Activated T-cell treated with anti-CD3 and anti-CD28 coated beads, Interleukin-2, amount 50 U/mL, for 24 hours (primary cell): ENCODE measurements at places on chromosomes 2 and 18.

DNA sequence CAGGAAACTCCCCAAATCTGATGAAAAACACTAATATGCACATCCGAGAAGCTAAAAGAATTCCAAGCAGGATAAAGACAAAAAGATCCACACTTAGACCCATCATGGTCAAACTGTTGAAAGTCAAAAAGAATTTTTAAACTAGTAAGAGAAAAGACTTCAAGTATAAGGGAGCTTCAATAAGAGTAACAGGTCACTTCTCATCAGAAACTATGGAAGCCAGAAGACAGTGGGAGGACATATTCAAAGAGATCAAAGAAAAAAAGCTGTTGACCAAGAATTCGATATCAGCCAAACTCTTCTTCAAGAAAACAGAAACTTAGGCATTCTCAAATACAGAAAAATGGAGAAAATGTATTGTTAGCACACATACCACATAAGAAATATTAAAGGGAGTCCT lies 50.4 kb downstream of the ZC3H8 start:
- no peak for DNase-seq

DNA sequence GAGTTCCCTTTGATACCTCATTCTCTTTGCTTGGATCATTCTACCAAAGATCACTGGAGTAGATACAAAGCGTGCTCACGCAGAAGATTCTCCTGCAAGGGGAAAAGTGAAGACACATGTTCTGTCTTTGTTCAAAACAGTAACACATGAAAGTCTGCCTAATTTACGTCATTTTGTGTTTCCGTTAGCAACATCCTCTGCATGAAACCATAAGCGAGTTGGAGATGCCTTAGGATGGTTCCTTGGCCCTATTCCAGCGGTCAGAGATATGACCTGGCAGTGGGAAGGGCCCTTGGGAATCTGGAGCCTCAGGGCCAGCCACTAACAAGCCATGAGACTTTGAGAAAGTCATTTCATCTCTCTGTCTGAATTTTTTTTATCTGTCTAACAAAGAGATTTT lies 180.9 kb upstream of the TWIST2 start:
- DNase-seq: no peak

- no peak for DNase-seq
Measured at GRCh38 chr18:778194-778927, 33.7 kb downstream of the YES1 start.

GRCh38 chr2:218832520-218832919 lies 917 bp upstream of the PRKAG3 start:
- no peak for DNase-seq

GRCh38 chr2:156756516-156756915 lies 320.3 kb downstream of the GPD2 start:
- DNase-seq: no peak

- DNase-seq: no peak
Measured at GRCh38 chr2:11789243-11789642, 42.8 kb downstream of the LPIN1 start.

GRCh38 chr2:3115301-3116042 lies 262.1 kb downstream of the EIPR1 start:
- DNase-seq: no peak

GRCh38 chr18:66005831-66006588 lies 255.2 kb downstream of the CDH7 start:
- no peak for DNase-seq

- DNase-seq: no peak
Measured at GRCh38 chr2:168552450-168552856, 96.4 kb downstream of the CERS6 start.

- no peak for DNase-seq
Measured at GRCh38 chr18:73118121-73118816, 250.5 kb upstream of the NETO1 start.

- DNase-seq: no peak
Measured at GRCh38 chr2:9096761-9097160, 93.3 kb upstream of the MBOAT2 start.

GRCh38 chr2:237235383-237236095 lies 149.8 kb downstream of the COPS8 start:
- DNase-seq: no peak

DNA sequence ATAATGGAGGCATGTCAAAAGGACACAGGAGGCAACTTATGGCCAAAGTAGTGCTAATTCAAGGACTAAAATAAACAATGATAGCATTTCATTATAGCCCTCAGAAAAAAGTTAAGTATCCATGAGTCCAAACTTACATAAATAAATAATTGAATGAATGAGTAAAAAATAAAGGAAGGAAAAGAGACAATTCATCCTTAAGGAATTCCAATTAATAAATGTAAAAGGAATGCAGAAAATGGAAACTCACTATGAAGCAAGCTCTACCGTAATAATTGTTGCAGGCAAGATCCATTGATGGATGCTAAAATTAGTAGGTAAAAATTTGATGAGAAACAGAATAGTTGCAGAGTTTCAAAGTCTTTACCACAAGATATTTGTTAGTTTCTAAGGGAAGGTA lies 88.2 kb upstream of the RAPGEF4 start:
- DNase-seq: no peak

GRCh38 chr18:45102863-45103262 lies 422.2 kb downstream of the SETBP1 start:
- DNase-seq: no peak

- DNase-seq: peak; percentile 53
Measured at GRCh38 chr2:27016801-27017325, 15.9 kb upstream of the TMEM214 start.

GRCh38 chr2:232319067-232319802 lies 59.3 kb upstream of the ALPP start:
- DNase-seq: no peak

DNA sequence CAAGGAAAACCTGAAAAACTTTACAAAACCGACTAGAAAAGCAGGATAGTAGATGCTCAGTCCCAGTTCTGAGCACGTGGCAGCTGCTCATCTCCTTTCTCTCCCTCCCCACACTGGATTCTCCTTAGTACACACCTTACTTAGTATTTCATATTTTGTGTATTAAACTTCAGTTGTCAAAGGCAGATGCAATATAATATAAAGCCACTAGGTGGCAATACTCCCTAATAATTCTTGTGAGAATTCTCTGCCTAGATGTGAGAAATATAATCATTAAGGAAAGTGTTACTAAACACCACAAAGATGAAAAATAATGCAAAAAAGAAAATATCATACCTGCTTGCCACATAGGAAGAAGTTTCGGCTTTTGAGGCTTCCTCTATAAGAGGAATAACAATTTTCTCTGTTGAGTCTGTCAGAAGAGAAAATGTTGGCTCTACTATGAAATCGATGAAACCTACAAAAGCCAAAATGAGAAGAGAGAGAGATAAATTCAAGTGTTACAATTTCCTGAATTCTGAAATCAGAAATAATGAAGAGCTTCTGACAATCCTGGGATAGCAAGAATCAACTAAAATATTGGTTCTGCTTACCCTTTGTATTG lies 200.6 kb downstream of the PPP1R1C start:
- no peak for DNase-seq

GRCh38 chr2:45432406-45432805 lies 178.7 kb downstream of the SRBD1 start:
- DNase-seq: no peak

DNA sequence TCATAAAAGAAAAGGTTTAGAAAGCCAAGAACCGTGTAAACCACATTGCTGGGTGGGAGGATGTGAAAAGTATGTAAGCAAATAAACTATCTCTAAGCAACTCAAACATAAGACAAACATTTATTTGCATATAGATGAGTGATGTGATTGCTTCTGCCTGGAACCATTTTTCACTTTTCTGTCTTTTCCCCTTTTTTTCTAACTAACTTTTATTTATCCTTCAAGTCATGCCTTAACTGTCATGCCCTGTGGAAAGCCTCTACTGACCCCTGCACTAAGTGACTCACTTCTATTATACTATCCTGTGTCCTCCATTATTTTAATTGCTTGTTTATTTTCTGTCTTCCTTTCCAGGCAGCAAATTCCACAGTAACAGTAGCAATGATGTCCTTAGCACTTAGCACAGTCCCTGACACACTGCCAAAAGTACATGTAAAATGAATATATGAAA lies 87.5 kb upstream of the CTAGE1 start:
- DNase-seq: no peak

DNA sequence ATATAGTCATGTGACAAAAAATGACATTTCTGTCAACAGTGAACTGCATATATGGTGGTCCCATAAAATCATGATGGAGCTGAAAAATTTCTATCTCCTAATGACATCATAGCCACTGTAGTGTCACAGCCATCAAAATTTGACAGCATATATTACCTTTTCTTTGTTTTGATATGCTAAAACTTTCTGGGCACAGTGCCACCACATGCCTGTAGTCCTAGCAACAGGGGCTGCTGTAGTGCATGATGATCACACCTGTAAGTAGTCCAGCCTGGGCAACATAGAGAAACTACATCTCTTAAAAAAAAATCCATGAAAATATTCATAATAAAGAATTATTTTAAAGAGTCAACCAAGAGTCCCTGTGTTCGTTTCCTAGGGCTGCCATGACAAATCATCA lies 155.5 kb upstream of the SERTAD2 start:
- no peak for DNase-seq

DNA sequence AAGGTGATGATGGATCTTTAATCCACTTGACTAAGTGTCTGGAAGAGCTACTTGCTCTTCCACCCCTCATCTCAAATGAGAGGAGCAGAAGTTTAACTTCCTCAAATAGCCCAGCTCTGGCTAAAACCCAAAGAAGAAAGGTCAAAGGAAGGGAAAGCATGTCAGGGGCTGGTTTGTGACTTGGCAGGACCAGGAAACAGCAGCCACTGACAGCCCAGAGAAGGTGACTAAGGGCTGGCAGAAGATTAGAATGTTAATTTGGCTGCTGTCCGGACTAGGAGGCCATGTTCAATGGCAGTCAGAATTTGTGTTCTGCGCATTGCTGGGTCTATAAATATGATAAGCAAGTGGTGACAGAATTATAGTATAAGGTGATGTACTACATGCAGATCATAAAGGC lies 386.2 kb downstream of the SETBP1 start:
- no peak for DNase-seq

GRCh38 chr18:50632895-50633515 lies 73.1 kb downstream of the MAPK4 start:
- DNase-seq: no peak

DNA sequence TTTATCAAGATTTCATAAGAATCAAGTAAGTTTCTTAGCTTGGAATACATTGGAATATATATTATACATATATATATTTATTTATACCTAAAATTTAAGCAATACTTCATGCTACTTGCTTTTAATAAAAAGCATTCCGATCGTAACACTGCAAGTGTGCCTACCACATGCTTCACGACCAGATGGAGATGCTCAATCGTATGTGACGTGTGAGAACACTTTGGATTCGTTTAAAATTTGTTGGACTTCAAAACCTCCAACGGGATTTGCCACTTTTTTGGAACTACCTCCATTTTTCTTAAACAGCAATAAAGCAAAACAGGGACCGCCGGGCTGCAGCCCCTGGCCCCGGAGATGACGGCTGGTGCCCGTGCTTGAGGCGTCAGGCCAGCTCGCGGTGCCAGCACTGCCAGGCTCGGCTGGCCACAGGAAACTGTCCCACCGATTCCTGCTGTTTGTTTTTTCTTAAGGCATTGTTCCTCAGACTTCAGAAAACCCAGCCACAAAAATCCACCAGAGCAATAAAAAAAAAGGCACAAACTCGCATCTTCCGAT lies 204.1 kb downstream of the TWIST2 start:
- DNase-seq: no peak

- DNase-seq: no peak
Measured at GRCh38 chr18:75801178-75801577, 373.7 kb upstream of the SMIM21 start.

DNA sequence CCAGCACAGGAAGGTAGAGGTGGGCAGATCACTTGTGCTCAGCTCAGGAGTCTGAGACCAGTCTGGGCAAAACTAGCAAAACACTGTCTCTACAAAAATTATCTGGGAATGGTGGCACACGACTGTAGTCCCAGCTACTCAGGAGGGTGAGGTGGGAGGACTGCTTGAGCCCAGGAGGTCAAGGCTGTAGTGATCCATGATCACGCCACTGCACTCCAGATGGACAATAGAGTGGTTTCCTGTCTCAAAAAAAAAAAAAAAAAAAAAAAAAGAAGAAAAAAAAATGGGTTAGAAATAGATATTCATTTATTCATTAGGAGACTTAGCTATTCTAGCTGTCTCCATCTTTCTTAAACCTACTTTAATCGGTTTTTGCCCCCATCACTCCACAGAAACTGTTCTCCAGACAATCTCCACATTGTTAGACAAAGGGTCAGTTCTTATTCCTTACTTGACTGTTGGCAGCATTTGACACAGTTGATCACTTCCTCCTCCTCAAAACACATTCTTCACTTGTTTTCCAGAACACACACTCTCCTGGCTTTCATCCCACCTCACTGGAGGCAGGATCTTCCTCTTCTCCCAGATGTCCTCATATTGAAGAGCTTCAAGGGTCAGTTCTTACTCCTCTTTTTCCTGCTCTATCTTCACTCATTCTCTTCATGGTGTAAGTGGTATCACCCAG lies 103.1 kb downstream of the DTNB start:
- no peak for DNase-seq

DNA sequence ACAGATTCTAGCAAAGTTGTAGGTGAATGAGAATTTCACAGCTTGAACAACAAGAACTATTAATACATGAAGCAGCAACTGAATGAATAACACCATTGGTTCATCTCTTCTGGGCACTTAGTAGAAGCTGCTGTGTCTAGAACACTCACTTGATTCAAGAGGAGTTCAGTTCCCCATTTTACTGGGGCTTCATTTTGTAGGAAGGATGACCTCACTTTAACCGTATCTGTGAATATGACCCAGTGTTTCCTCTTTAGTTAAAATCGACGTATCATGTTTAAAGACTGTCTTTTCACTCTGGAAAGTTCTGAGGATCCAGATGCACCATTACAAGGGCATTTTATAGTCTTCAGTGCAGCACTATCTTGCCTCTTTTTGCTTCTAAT lies 47.8 kb downstream of the LRRTM1 start:
- DNase-seq: no peak

- DNase-seq: no peak
Measured at GRCh38 chr18:75752740-75753263, 325.3 kb upstream of the SMIM21 start.

- DNase-seq: no peak
Measured at GRCh38 chr2:215760557-215760956, 252.8 kb downstream of the MREG start.

DNA sequence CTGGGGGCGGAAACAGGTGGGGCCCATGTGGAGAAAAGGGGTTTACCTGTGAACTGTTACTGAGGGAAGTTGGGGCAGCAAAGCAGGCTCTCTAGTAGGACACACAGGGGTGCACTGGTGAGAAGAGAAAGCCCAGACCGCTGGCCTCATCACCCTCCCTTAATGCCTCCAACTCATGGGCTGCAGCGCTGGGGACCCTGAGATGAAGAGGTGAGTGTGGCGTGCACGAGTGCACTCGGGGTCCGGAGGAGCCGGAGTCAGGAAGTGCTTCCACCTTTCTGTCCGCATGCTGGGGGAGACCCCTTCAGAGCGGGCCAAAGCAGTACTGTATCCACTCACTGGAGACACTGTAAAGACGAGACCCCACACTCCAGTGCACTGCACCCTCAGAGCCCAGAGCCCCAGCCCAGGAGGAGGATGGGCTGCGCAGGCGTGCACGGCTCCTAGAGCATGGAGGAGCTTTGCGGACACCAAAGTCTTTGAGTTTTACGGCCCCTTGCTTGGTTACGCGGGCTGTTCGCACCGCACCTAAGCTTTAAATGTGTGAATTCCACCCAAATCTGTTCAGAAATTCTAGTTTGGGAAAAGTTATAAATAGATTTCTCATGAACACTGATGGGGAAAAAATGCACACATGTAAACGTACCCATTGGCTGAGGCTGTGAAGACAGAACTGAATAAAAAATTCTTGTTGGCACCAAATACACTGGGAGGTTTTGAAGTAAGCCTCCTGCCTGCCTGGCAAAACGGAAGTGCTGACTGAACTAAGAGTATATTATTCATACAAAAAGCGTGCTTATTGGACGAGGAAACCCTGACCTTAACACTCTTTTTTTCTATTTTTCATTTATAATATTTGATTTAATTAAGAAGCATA lies 45.4 kb upstream of the PPP4R1 start:
- no peak for DNase-seq
